ENCODE measurements at places on chromosomes 2 and 18.

- no peak for DNase-seq
These were observed 29.2 kb downstream of the DYTN start for GRCh38 chr2:206688990-206689389.

DNA sequence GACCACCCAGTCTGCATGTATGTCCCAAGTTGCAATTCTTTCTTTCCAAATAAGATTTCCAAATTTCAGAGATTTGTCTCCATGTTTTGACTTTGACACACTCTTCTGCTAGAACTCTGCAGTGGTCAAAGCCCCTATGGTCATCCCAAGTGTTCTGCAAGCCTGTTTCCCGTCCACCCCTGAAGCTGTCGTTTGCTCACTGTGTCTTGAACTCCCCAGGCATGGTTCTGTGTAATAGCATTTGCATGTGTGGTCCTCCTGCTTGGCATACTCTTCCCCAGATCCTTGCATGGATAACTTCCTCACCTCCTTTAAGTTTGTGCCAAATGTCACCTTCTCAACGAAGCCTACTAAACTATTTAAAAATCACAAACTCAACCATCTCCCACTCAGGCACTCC, 3.9 kb upstream of the MTLN start:
- DNase-seq, result no peak

- DNase-seq, result no peak
These were observed 1303.8 kb upstream of the NRXN1 start for GRCh38 chr2:52335727-52336126.

GRCh38 chr2:76946631-76947145, 575.5 kb downstream of the LRRTM4 start:
- no peak for DNase-seq

DNA sequence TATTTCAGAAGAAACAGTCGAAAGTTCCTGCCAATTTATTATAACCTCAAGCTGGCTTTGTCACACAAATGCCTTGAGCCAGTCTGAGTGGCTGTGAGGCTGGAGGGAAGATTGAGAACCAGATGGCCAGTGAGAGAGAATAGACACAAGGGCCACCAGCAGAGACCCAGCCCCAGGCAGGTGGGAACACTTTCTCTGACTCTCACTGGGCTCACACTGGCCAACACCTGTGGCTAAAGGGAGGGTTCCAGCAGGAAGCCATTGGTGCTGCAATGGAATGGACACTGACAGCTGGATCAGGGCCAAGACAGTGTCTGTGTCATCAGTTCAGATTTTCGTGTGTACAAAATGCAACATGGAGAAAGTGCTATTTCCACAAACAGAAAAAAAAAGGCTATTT, 29.9 kb downstream of the LOXHD1 start:
- no peak for DNase-seq

DNA sequence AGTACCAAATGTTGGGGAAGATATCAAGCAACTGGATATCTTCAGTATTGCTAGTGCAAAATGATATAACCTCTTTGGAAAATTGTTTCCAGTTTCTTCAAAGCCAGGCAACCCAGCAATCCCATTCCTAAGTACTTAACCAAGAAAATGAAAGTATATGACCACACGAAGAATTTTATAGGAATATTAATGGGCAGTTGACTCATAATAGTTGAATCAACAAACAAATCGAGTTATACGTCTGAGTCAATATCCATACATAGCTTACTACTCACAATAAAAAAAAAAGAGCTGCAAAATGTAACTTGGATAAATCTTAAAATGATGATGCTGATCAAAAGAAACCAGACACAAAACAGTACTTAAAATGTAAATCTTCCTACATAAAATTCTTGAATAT, 810.4 kb downstream of the METTL4 start:
- DNase-seq, result peak; percentile 18

DNA sequence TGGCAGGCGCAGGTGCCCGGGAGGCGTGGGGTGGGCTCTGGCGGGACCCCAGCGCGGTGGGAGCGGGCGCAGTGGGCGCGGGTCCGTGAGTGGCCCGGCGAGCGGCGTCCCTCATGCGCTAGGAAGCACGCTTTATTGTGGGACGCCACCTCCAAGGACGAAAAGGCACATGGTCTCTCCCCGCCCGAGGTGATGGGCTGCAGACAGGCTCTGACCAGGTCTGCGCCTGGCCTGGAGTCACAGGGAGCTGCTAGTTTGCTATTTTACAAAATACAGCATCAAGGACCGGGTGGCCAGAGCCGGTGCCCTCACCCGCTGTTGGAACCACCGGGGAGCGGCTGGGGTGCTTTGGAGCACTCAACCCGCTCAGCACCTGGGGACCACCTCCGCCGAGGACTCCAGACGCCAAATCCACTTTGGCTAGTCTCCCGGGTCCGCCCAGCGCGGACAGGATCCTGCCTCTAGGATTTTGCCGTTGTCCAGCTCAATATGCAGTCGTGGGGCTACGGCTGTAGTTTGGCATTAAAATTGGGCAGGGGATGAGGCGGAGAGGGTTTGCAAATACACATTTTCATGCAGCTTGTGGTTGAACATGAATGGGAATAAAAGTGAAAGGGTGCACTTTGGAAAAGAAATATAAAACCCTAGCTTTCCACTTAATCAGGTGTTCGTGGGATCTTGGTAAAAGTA, 65.4 kb downstream of the LRRFIP1 start:
- DNase-seq, result no peak

GRCh38 chr2:43230951-43231827, 4.8 kb upstream of the ZFP36L2 start:
- no peak for DNase-seq

DNA sequence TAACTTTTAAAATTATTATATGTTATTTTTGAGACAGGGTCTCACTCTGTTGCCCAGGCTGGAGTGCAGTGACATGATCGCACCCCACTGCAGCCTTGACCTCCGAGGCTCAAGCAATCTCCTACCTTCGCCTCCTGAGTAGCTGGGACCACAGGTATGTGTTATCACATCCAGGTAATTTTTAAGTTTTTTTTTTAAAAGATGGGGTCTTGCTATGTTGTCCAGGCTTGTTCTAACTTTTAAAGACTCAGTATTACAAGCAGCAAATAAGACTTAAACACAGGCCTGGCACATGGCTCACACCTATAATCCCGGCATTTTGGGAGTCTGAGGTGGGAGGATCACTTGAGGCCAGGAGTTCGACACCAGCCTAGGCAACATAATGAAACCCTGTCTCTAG, 101.2 kb downstream of the ASXL2 start:
- DNase-seq, result no peak

DNA sequence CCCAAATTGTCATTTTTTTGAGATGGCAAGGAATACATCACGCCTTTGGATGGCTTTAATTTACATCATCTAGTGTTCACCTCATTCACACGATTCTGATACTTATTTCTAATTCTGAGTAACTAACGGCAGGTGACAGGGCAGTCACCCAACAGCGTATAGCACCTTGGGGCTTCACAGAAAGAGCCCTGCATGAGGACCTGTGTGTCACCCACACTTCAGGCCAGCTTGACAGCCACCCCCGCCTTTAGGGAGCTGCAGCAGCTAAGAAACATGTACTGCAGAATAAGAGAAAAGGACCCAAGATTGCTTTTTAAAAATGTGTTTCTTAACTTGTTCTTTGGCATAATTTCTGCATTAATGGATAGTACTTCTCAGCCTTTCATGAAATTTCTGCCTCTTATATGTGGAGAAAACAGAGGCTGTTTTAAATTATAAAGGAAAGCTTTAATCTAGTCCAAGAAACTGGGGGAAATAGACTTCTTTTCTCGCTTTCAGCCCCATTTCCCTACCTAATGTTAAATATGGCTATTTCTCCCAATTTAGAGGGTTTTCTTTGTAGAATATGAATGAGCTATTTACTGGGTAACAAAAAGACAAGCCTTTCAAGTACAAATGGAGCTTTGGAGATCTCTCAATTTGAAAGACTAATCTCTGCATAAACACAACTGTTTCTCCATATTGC, 245.1 kb downstream of the LDLRAD4 start:
- DNase-seq, result no peak

GRCh38 chr2:33342171-33342570, 134.3 kb upstream of the RASGRP3 start:
- DNase-seq, result no peak

All from fibroblast of skin of right quadriceps (primary cell).